ENCODE measurements at places on chromosomes 3 and 15.

DNA sequence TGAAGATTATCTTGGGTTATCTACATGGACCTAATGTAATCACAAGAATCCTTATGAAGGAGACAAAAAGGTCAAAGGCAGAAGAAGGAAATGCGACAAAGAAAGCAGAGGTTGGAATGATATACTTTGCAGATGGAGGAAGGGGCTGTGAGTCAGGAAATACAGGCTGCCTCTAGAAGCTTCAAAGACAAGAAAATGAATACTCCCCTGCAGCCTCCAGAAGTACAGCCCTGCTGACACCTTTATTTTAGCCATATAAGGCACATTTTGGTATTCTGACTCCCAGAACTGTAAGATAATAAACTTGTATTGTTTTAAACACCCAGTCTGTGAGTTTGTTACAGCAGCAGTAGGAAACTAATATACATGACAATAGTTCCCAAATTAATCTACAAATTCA lies 58.6 kb downstream of the SIDT1 start:
- no peak for DNase-seq

GRCh38 chr3:196260784-196261183 lies 26.7 kb downstream of the PCYT1A start:
- DNase-seq: no peak

DNA sequence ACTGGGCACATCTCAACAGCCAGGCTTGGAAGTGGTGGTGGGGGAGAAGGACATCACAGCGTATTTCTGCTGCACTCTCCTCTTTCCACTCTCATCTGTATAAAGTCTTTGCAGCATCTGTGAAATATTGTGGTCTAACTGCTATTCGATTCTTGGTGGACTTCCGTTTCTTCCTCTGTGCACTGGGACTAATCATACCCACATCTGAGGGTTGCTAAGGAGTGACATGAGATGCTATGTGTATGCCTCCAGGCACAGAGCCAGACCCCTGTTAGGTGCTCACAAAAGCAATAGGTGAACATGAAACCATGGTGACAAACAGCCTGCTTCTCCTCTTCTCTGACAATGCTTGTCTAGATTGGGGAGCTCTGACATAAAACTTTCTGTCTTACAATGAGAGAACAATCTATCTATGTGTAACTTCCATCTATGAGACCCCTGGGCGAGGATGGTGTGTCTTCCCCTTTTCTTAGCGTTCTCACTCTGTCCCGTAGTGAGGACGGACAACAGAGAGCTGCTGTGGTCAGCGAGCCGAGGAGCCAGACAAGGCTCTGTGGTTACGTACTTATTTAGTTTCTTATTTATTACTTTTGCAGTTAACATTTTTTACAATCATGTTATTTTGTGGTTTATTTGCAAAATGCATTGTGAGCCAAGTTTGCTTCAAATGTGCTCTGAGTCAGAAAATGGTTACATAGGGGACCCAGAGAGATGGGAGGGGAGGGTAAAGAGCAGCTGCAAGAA lies 196.7 kb upstream of the TPRG1 start:
- peak; percentile 74 for DNase-seq

DNA sequence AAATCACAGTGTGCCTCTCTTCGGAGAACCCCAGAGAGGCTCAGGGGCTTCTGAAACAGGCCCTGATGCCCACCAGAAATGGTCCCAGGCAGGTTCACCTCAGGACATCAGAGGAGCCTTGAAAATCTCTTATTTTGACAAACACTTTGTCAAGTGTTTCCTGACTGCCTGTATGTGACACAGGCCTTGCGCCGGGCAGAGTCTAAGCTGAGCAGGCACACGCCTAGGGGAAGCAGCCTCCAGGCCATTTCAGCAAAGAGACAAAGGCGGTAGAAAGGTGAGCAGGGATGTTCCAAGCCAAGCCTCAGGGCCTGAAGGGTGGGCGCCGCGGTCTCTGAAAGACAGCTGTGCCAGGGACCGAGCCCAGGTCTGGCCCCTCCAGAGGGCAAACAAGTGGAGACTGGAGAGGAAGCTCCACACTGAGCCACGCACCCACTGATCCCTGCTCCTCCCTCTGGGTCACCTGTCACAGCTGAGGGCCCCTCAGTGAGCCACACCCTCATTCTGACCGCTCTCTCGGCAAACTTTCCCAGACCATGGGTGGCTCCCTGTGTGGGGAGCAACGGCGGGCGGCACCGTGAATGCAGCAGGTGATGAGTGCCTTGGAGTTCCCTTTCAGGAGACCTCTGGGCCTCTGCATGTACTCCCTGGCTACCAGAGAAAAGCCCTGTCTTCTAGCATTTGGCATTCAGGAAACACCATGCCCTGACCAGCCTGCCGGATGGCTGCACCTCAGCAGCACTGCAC lies 136.1 kb downstream of the ADAMTS17 start:
- DNase-seq: no peak

GRCh38 chr15:84821501-84822021 lies 4.4 kb downstream of the ALPK3 start:
- no peak for DNase-seq

DNA sequence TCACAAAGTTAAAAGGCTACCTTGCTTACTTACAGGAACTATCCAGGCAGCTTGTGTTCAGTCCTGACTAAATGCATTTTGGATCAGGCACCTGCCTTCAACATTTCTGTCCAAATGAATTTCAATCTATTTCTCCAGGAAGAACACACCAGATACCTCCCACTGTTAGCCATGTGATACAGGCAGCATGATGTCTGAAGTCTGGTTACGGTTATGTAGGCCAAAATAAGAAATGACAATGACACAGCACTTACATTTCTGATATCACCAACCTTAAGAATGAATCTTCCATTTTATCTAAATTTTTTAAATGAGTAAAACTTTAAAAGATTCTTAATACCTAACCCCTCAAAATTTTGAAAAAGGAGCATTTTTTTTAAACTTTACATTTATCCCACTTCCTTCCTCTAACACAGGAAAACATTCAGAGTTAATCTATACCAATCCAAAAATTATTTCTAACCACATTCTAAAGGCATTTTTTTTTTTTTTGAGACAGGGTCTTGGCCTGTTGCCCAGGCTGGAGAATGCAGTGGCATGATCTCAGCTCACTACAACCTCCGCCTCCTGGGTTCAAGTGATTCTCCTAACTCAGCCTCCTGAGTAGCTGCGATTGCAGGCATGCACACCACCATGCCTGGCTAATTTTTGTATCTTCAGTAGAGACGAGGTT lies at the start of gene MAP4:
Gene MAP4, minus strand, starts transcription at position 116 of the 673 bp plus-strand sequence. CDS start 17,556 bp downstream, outside the sequence.
- DNase-seq: peak; percentile 49

GRCh38 chr15:97838606-97839210 lies 121.8 kb upstream of the ARRDC4 start:
- no peak for DNase-seq

Measured in fibroblast of lung (primary cell).